ENCODE measurements at places on chromosomes 16 and 17.

- no peak for DNase-seq
Measured at GRCh38 chr16:4052801-4053293, 63.4 kb downstream of the ADCY9 start.

DNA sequence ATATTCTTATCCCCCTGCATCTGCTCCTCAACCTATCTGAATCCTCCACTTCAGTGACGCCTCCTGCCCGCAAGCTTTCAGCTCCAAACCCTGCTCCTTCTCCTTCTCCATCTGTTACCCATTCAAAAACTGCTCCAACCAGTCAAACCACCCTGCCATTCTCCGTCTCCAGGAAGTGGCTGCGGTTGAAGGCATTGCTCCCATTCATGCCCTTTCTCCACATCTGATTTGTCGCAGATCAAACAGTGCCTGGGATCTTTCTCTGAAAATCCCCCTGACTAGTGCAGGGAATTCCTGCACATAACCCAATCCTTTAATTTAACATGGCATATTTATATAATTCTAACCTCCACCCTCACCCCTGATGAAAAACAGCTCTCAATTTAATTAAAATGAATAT lies 56.3 kb downstream of the SLFN5 start:
- no peak for DNase-seq

DNA sequence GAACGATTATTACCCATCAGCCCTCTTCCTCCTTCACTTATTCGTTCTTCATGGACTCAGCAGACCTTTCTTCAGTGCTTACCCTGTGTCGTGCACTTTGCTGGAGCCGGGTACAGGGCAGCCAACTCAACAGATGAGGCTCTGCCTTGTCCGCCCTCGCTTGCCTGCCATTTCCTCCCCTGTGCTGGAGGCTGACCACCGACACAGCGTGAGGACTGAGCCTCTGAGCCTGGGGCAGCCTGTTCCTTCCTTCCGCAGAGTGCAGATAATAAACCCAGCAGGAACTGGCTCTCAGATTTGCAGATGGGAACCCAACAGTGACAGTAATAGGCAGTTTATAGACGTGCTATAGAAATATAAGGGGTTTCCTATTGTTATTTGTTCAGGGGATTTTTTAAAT lies 7.0 kb upstream of the SLC39A11 start:
- DNase-seq = no peak

GRCh38 chr17:58250344-58251011 lies 12.1 kb downstream of the LPO start:
- no peak for DNase-seq

- no peak for DNase-seq
Measured at GRCh38 chr17:14048169-14048568, 21.1 kb upstream of the COX10 start.

Measured in SK-N-DZ (cell line).